ENCODE measurements at places on chromosomes 1 and 21. TPM values are rescaled to one million over a fixed set of nuclear protein-coding genes. Genes with fewer than 3 reads are reported as not detected.

Gene ZNF648
- total RNA-seq, result not detected

Gene OR2AK2
- not detected for total RNA-seq

Gene LCE1D
- total RNA-seq, result not detected

Gene TTLL7
- total RNA-seq, result 0.77 TPM

Gene RGS8
- not detected for total RNA-seq

Gene SPRR1A
- not detected for total RNA-seq

Gene TBX15
- not detected for total RNA-seq

Gene ARHGEF16
- total RNA-seq, result 0.23 TPM

Gene PRDM15
- total RNA-seq, result 20.7 TPM

Gene FCRL1
- 3.3 TPM for total RNA-seq

Gene ATP6V0B
- total RNA-seq, result 70.4 TPM

Gene ALX3
- total RNA-seq, result not detected

Gene ILF2
- total RNA-seq, result 122 TPM

Gene ZNF670
- 1.7 TPM for total RNA-seq

Gene SPRR2E
- not detected for total RNA-seq

Gene RHBDL2
- not detected for total RNA-seq

Gene MYOG
- not detected for total RNA-seq

Gene ARHGAP29
- total RNA-seq, result 0.54 TPM

Gene CD48
- 393 TPM for total RNA-seq

Gene GRHL3
- total RNA-seq, result not detected

Gene FCMR
- 453 TPM for total RNA-seq

Gene LTN1
- total RNA-seq, result 23.4 TPM

Gene FAM163A
- total RNA-seq, result not detected

Gene DESI2
- 17.0 TPM for total RNA-seq

Gene RIMKLA
- total RNA-seq, result 0.35 TPM

Gene DNAI4
- 7.0 TPM for total RNA-seq

Gene CADM3
- not detected for total RNA-seq

Gene OPTC
- not detected for total RNA-seq

All from T-cell (primary cell).